KG1 (cell line): ENCODE measurements at places on chromosomes 6 and 20.

GRCh38 chr6:15906420-15907016, 222.4 kb upstream of the MYLIP start:
- no peak for DNase-seq

- DNase-seq, result no peak
Measured at GRCh38 chr6:167396068-167396658, 71.3 kb downstream of the TTLL2 start.

GRCh38 chr6:36912586-36912985, 26.8 kb downstream of the C6orf89 start:
- DNase-seq, result no peak

DNA sequence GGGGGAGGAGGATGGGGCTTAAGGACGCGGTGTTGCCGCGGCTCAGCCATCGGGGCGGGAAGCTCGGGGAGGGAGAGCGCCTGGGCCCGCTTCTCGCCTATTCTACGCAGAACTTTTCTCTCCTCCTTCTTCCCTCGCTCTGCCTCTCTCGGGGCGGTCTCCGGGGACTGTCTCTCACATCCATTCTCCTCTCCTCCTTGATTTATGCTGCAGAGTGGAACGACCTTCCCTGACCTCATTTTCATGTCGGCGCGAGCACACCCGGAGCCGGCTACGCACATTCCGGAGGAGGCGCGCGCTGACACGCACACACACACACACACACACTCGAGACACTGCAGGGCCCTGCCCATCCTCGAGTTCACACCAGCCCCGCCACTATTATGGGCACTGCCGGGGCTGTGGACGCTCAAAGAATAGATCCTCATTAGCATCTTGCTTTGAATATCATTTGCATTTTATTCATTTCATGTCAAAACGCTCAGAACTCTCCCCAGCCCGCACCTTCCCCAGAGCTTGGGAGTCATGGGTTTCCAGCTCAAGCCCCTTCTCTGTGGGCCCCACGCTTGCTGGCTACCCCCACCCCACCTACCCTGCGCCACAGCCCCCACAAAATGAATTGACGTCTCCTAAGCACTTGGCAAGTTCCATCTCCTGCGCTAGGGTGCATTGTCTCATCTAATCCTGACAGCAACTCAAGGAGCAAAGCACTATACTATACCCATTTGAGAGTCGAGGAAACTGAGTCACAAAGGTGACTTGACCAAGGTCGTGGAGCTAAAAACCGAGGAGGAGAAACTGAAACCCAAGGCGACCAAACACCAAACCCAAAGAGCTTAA, 36.8 kb downstream of the NCR2 start:
- DNase-seq, result no peak

DNA sequence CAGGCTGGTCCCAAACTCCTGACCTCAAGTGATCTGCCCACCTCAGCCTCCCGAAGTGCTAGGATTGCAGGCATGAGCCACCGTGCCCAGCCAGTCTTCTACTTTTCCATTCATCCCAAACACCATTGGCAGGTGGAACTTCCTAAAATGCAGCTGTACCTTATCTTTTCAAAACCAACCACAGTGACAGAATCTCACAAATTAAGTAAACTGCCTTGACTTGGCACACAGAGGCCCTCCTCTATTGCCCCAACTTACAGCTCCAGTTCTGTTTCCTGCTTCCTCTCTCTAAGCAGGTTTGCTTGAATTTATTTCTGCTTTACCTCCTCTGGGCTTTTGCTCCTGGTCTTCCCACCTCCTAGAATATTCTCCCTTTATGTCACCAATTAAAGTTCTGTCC, 7.6 kb downstream of the MYB start:
- no peak for DNase-seq

GRCh38 chr6:143746202-143747119, 68.7 kb downstream of the PHACTR2 start:
- no peak for DNase-seq

GRCh38 chr6:124560873-124561567, 401.2 kb upstream of the RNF217 start:
- no peak for DNase-seq

GRCh38 chr6:67210450-67210849, 1424.6 kb upstream of the ADGRB3 start:
- DNase-seq, result no peak

DNA sequence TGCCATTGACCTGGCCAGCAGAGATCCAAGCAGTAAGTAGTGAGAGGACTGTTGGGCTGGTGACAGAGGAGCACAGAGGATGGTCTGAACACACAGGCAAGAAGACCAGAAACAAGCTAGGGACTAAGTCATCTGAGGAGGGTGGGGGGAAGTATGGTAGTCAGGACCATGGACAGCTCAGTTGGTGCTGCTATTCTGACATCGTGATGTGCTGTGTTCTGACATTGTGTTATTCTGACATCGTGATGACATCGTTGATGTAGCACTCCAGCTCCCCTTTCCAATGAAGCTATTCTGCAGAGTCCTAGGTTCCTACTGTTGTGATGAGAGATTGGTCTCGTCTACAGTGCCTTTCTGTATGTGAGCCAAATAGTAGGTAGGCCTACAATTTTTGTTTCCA, 28.7 kb downstream of the CFAP206 start:
- peak; percentile 2 for DNase-seq

- DNase-seq, result no peak
Measured at GRCh38 chr20:24772667-24773066, 176.4 kb upstream of the CST7 start.

- no peak for DNase-seq
Measured at GRCh38 chr6:28814032-28814976, 109.5 kb downstream of the TRIM27 start.

- DNase-seq, result no peak
Measured at GRCh38 chr6:160388922-160389321, 40.7 kb downstream of the SLC22A3 start.

- no peak for DNase-seq
Measured at GRCh38 chr6:147000545-147001488, 203.4 kb upstream of the STXBP5 start.

DNA sequence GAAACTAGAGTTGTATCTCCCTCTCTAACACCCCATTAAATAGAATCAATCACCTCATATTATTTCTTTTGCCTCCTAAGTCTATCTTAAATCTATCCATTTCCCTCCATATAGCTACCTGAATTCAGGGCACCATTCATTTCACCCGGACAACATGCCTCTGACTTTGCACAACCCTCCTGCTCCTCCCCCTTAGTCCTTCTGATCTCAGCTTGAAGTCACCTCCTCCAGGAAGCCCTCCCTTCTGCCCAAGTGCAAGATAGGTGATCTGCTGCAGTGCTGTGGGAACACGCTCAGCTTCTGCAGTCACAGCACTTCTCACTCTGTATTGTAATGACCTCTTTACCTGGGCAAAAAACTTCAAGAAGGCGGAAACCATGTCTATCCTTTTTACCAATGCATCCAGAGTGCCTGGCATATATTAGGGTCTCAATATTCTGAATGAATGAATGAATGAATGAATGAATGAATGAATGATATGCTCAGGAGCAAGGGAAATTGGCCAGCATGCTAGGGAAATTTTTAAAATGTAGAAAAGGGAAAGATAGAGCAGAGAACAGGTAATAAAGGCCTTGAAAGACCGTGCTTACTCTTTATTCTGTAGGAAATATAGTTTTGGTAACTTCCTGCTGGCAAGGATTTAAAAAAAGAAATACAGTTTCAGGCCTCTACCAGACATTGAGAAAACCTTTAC, 41.7 kb downstream of the MBOAT1 start:
- DNase-seq, result no peak

- DNase-seq, result no peak
Measured at GRCh38 chr6:5767471-5767870, 239.3 kb downstream of the NRN1 start.

GRCh38 chr6:39227476-39227875, 1.8 kb downstream of the KCNK5 start:
- no peak for DNase-seq

GRCh38 chr20:48815537-48815936, 12.3 kb downstream of the PREX1 start:
- no peak for DNase-seq

DNA sequence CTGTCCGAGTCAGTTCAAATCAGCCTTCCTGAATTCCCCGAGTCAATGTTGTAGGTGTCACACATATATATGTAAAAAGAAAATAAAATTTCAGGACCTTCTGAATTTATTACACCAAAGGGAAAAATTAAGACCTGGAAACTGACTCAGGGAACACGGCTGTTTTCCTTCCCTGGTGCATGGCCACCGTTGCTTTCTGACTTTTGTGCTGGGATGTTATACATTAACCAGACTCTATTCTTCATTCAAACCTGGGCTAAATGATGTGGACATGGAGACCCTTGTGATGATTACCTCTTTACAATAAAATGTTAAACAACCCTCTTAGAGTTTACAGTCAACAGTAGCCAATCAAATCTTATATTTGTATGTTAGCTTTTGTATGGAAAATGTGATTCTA, 51.4 kb upstream of the PLEKHG1 start:
- no peak for DNase-seq

- DNase-seq, result no peak
Measured at GRCh38 chr6:74550821-74551220, 655.0 kb downstream of the COL12A1 start.

- no peak for DNase-seq
Measured at GRCh38 chr6:53712078-53712477, 46.5 kb upstream of the KLHL31 start.

DNA sequence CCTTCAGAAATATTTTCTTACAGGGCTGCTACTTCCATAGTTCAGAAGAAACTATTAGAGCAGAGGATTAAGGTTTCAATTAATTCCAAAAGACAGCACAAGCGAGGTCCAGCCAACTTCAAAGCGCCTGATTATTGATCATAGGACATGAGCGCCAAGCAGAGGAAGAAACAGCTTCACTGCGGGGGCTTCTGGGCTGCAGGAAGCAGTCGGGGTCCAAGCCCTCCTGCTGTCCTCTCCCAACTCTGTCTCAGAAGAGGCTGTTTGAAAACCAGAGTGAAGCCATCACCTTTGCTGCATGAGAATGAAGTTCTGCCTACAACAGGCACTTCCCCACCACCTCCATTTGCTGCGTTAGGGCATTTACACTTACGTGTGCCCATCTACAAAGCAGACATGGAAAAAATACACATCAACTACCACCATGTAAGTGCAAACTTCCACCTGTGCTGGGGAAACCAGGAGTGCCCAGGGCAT, 23.9 kb downstream of the SUMO4 start:
- no peak for DNase-seq

DNA sequence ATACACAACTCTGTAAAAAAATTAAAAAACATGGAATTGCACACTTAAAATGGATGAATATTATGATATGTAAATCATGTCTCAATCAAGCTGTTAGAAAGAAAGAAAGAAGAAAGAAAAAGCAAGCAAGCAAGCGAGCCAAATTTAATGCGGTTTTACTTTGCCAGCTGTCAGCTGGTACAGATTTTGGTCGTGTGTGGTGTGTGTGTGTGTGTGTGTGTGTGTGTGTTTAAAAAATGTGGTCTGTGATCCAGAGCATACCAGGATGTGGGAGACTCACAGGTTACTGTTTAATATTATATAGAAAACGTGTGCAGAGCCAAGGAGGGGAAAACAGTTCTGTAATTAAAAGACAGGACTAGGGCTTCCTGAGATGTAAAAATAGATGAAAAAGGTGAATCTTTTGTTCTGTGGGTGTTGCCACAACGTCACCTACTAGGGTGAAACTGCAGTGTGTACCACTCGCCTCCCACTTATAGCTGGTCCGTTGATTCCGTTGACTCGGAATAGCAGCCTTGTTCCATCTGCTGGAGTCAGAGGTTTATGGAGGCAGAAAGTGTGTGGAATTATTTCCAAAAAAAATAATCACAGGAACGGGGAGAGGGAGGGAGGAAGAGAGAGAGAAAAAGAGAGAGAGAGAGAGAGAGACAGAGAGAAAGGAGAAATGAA, 197.7 kb downstream of the BCAS1 start:
- DNase-seq, result no peak

- no peak for DNase-seq
Measured at GRCh38 chr20:34163307-34163706, 51.3 kb upstream of the EIF2S2 start.

- DNase-seq, result no peak
Measured at GRCh38 chr6:32337186-32337805, 34.4 kb downstream of the TSBP1 start.

- DNase-seq, result no peak
Measured at GRCh38 chr6:135030532-135031178, 24.0 kb downstream of the HBS1L start.

GRCh38 chr6:164889980-164890379, 419.4 kb downstream of the C6orf118 start:
- no peak for DNase-seq
